ENCODE measurements at places on chromosomes 6 and 20.

DNA sequence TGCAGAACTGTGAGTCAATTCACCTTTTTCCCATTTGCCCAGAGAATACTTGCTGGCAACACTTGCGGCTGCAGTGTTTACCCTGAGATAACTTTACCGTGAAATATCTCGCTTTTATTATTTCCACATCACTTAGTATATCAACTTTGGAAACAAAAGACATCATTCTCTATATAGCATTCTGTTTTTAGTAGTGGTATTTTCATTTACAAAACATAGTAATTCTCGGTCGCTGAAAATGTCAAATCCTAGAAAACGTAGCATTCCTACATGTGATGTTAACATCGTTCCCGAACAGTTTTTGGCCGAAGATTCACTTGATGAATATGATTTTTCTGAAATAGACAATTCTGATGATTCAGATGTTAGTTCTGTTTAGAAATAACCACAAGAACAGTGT is 52.0 kb downstream of the NHLRC1 start:
- DNase-seq, result no peak

DNA sequence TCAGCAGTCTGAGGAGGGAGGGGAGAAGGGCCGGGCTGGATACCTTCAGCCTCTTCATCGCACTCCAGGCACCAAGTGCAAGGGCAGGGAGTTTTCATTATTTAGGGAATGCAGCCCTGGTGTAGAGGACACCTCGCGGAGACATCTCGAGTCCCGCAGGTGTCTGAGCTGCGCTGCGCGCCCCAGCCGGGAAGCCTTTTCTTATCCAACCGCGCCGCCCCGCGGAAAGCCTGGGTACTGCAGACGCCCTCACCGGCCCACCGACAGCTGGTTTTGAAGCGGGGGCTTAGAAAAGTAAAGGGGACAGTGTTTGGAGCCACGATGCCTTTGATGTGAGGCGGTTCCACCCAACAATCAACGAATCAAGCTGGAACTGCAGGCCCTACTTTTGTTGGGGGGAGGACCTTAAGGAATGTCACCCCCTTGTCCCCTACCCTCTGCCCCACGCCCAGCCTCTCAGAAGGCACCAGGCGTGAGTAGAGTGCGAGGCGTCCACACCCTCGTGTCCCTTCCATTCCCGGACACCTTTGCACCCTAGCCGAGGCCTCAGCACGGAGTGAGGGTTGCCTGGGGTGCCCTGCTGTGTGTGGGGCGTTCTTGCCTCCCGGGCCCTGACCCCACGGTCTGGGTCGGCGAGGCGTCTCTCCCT is 8.6 kb downstream of the NKX2-2 start:
- DNase-seq, result no peak

DNA sequence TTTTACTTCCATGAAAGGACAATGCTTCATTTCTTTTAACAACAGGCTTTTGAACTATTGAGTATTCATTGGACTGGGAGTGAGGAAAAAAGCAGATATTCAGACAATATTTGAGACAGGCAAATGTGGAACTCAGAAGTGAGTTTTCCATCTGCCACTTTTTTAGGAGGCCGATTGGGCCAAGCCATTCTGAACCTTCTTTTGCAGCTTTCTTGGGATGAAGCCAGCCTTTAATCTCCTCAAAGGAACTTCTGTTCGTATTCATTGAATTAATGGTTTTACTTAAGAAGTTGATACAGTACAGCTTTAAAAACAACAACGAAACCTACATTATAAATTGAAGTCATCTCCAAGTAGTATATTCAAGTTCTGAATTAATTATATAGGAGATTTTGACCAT is 187.1 kb upstream of the RNF217 start:
- no peak for DNase-seq

GRCh38 chr6:83314693-83315092 is 116.2 kb downstream of the ME1 start:
- no peak for DNase-seq

GRCh38 chr6:26537160-26537845 is 863 bp upstream of the HMGN4 start:
- peak; percentile 64 for DNase-seq

DNA sequence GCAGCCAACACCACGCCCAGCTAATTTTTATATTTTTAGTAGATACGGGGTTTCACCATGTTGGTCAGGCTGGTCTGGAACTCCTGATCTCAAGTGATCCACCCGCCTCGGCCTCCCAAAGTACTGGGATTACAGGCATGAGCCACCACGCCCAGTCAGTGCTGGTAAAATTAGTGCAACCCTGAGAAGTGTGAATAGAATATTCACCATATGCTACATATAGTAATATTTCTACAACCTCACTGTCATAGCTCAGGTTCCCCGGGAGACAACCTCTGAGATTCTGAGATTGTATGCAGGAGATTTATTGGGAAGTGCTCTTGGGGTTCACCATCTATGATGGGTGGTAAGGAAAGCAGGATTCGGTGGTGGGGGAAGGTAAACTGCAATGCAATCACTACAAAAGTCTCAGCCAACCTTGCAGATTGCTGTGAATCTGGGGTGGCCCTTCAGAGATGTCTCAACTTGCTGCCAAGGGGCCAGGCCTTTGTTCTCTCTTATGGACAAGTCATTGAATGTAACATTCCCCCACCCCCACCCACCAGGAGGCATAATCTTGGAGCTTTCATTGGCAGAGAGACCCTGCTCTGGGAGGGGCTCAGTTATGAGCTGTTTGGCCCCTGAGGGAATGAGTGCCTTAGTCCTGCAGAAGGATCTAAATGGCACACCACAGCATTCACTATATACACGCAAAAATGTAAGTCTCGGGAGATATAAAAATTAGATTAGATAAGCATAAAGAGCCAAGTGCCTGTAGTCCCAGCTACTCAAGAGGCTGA is 34.0 kb upstream of the SEC63 start:
- no peak for DNase-seq

- DNase-seq, result no peak
Measured at GRCh38 chr6:138296786-138297185, 78.5 kb upstream of the PBOV1 start.

DNA sequence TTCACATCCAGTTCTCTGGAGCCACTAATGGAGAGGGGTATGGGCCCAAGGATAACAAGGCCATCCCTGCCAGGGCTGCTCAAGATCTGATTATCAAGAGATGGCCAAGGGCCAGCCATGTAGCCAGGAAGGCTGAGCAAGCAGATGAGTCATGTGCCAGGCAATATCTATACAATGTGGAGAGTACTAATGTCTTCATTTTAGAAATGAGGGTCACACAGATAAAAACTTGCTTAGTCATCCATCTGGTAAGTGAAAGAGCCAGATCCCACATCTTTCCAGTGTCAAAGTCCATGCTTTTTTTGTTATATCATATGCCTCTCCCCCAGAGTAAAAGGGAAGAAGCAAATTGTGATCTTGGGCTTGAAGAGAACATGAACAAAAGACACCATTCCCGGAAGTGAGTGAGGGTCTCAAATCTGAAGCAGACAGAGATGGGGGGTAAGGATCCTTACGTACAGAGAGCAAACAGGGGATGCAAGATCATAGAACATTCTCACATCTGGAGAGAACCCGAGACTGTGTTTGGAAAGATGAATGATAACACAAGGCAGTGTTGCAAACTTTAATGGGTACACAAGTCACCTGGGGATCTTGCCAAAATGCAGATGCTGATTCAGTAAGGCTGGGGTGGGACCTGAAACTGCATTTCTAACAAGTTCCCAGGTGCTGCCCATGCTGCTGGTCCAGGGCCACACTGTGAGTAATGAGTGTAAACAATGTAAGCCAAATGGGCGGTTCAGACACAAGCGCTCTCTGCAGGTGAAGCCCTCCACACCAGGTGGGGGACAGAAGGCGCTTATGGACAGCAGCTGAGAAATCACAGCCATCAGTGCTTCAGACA is 20.0 kb upstream of the GSTA3 start:
- DNase-seq, result no peak

- DNase-seq, result no peak
Measured at GRCh38 chr6:22279427-22279826, 17.4 kb downstream of the PRL start.

GRCh38 chr6:20877008-20877937 is 343.0 kb downstream of the CDKAL1 start:
- DNase-seq, result no peak

DNA sequence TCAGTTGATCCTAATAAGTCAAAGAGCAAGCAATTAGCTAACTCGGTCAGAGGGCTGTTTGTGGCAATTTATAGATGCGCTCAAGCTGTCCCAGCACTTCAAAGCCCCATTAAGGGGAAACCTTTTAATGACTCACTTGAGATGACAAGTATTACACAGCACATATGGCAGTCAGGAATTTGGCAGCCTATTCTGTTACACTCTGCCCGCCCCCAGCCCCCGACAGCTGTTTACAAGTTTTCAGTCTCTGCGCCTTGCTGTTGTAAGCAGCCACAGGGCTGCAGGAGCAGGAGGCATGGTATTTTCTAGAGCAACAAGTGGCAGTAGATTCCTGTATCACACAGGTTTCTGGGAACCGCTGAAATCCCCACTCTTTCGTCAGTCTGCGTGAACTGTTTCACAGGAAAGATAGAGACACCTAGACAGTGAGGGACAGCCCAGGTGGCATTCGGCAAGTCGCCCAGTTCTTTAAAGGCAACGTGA is 263.0 kb downstream of the FOXC1 start:
- no peak for DNase-seq

GRCh38 chr6:165119231-165120020 is 190.0 kb downstream of the C6orf118 start:
- no peak for DNase-seq

GRCh38 chr6:166351715-166352285 is 9.5 kb upstream of the SFT2D1 start:
- DNase-seq, result no peak

GRCh38 chr6:158894193-158894592 is 75.0 kb upstream of the EZR start:
- DNase-seq, result no peak

- no peak for DNase-seq
Measured at GRCh38 chr20:41604002-41604401, 14.2 kb downstream of the CHD6 start.

DNA sequence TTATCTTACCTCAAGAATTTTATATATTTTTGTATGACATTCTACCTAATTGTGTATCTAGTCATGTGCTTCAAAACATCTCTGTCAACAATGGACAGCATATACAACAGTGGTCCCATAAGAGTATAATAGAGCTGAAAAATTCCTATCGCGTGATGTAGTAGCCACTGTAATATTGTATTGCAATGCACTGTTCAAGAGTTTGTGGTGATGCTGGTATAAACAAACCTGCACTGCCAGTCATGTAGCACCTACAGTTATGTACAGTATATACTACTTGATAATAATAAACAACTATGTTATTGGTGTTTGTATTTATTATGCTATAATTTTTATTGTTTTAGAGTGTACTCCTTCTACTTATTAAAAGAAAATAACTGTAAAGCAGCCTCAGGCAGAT is 672.7 kb downstream of the CD109 start:
- no peak for DNase-seq

GRCh38 chr20:64112691-64113443 is 5.5 kb upstream of the NPBWR2 start:
- no peak for DNase-seq

- DNase-seq, result no peak
Measured at GRCh38 chr6:24078200-24078599, 47.8 kb upstream of the NRSN1 start.

DNA sequence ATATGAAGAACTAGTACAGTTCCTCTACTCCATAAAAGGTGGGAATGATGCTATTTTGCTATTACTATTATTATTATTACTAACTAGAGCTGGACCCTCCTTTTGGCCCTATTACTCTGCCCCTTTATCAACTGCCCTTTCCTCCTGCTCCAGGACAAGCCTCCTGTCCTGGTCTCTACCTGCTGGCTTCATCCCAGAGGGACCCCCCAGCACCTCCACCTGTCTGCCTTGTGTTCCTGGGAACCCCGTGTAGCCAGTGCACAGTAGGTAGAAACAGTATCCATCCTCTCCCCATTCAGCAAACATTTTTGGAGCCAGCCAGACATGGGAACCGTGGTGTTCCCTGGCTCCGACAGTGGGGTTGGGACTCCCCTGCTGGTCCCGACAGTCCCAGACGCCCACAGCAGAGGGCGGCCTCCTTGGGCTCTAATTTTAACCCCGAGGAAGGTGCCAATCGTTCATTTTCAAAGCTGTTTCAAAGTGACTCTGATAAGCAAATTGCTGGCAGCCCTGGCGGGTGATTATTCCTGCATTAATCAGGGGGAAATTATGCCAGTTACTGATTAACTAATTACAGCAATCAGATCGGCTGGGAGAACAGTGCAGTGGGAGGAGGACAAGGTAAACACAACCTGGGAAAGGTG is 44.2 kb upstream of the MDGA1 start:
- no peak for DNase-seq

DNA sequence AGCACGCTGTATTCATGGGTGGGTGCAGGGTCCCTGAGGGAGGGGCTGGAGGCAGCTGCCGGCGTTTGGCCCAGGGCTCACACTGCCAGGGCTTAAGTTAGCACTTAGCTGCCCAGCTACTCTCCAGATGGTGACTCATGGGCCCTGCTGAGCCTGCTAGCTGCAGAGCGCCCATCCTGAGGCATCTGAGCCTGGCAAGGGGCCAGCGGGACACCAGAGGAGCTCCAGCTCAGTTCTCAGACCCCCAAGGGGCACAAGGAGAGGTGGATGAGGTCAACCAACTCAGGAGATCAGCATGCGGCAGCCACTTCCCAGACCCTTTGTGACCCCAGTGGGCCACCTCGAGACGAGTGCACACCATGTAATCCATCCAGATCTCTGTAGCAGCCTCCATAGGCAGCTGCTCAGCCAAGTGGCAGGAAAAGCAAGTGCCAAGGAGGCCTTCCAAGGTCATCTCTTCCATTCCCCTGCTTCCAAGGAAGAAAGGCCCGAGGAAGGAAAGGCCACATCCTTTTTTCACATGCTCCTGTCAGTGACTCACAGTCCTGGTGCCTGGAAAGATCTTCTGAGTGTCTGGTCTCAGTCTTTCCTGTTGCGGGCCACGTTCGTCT is 35.3 kb downstream of the FOXP4 start:
- DNase-seq, result no peak

GRCh38 chr20:18288749-18289267 is 481 bp downstream of the ZNF133 start:
- no peak for DNase-seq

- no peak for DNase-seq
Measured at GRCh38 chr6:150622941-150623874, 23.5 kb downstream of the PLEKHG1 start.

- peak; percentile 94 for DNase-seq
Measured at GRCh38 chr6:37257634-37258404, at the start of the genes TBC1D22B and TMEM217. TSS of gene TBC1D22B (plus strand) at chr6:37257772. CDS start at chr6:37257918, 146 bp downstream. TSS of gene TMEM217 (minus strand) at chr6:37258144. CDS start at chr6:37219030, 39,114 bp downstream.

- no peak for DNase-seq
Measured at GRCh38 chr6:35510916-35511561, 1.7 kb downstream of the TULP1 start.

All from hypothalamus (tissue), 51 donors.